ENCODE measurements at places on chromosomes 13 and 19.

- no peak for DNase-seq
Observed at GRCh38 chr13:50677687-50678463, 165.6 kb downstream of the DLEU7 start.

- DNase-seq: no peak
Observed at GRCh38 chr19:17025991-17026658, 485 bp downstream of the CPAMD8 start.

DNA sequence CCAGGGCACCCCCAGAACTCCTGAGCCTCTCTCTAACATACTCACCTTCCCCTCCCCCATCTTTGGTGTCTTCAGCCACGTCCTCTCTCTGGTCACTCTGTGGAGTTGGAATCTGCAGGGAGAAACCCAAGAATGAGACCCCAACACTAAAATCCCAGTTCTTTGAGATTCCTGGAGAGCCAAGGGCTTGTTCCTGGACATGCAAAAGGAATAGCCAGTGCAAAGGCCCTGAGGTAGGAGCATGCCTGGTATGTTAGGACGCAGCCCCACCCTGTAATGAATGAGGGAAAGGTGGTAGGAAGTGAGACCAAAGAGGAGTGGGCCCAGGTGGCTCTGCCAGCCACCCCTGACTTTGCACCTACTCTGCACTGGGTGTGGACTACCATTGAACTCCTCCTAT lies 2.4 kb upstream of the LPAR2 start:
- DNase-seq: no peak

DNA sequence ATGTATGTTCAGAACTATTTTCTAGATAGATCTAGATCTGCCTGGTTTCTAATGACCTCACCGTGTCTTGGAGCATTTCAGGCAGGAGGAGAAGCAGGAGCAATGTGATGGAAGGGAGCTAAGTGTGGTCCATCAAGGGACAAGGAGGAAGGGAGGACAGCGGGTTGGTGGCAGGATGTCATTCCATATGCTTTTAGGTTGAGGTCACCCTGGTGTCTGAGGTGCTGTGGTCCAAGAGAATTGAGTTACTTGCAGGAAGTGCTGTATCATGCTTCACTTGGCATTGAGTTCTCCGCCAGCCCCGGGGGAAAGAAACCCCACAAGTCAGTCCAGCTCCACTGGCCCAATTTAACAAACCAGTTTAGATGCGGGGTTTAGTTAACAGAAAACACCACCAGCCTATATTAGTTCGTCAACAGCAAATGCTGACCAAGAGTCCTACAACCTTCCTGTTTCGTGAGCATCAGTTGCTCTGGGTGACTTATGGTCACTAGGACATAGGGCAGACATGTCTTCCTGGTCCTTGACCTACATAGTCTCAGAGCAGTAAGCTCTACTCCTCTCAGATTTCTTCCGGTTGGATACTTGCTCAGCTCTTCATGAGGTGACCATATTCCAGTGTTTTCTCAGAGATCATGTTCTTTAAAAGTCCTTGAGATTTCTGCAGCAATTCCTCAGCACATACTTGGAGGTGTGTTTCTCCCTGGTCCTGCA lies 79.4 kb downstream of the MBNL2 start:
- DNase-seq: no peak

- DNase-seq: no peak
Observed at GRCh38 chr13:97058391-97058790, 64.1 kb upstream of the OXGR1 start.

- DNase-seq: no peak
Observed at GRCh38 chr13:93859716-93860115, 619.8 kb downstream of the DCT start.

GRCh38 chr19:41328157-41328841 lies 18.3 kb downstream of the CCDC97 start:
- DNase-seq: peak; percentile 56

GRCh38 chr13:73850104-73850873 lies 283.9 kb downstream of the KLF12 start:
- no peak for DNase-seq

DNA sequence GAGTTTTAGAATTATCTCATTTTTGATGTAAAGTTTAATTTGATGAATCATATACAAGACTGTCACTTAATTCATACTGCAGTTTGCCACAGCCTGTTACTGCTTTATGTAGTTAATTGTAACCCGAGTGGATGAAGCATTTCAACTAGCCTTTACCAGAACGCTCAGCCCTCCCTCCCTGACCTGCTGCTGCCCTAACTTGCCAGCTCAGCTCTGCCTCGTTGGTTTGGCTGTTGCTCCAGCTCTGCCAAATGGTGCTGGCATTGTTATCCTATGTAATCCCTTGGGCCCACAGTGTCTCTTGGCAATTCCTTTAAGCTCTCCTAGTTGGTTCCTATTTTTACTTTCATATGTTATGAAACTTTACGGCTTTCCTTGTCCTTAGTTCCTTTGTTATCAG lies 113.3 kb downstream of the LMO7 start:
- no peak for DNase-seq

GRCh38 chr13:107574517-107575210 lies 640.7 kb downstream of the LIG4 start:
- no peak for DNase-seq

DNA sequence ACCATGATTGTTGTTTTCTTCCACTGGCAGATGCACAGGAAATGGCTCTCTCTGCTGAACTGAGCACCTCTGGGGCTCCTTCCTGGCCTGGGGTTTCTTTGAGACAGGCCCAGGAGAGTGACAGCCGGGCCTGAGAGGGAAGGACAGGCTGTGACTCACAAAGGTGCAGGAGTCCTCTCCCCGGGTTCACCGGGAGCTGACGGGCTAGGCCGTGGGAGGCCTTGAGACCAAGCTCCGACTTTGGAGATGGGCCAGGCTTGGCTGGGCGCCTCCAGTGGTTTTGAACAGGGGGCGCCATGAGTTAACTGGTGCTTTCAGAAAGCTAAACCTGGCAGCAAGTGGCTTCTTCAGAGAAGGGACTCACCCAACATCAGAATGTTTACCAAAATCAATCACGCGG lies 143.4 kb downstream of the URI1 start:
- DNase-seq: peak; percentile 19

GRCh38 chr13:66546534-66547379 lies 683.4 kb downstream of the PCDH9 start:
- no peak for DNase-seq

GRCh38 chr13:100773429-100773828 lies 98.8 kb upstream of the TMTC4 start:
- no peak for DNase-seq

DNA sequence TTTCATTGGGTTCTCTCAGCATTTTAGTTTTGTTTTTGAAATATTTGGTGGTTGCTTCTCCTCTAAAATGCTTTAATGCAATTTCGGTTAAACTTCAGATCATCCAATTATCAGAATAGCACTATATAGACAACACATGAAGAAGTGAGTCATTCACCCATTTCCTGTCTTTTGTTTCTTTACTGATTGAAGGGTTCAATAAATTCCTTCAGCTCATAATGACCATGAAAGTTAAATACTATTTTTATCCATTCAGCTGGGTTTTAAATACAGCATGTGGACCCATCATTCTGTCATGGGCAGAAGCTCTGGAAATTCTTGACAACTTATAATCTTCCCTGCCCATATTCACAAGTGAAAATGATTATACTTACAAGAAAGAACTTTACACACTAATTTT lies 187.2 kb downstream of the ITGBL1 start:
- DNase-seq: no peak

GRCh38 chr19:17136617-17137016 lies 61.0 kb downstream of the MYO9B start:
- DNase-seq: no peak

DNA sequence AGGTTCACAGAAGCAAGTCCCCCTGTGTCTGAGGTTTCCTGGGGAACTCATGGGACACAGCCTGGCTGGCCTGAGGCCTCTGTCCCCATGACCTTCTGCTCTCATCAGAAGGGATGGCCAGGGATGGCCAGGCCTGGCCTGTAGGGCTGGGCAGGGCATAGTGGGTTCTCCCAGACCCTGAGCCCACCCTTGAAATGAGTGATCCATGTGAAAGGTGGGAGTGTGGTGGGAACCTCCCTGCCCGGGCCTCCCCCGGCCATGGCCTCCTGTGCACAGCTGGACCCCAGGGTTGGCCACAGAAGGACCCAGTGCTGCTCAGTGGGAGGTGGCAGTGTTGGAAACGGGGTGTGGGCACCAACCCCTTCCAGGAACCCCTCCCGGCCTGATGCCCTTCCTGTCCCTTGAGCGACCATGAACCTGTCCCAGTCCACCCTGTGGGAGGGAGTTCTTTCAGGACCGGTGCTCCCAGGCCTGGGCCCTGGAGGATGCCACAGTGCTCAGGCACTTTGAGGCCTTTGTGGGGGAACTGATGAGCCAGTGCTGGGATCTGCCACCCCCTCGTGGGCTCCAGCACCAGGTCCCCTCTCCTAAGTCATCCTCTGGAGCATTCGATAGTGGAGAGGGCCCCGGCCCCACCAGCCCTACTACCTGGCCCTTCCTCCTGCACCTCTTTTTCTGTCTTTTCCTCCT lies 15.5 kb upstream of the ZNF14 start:
- DNase-seq: no peak

GRCh38 chr19:39301021-39301420 lies 4.8 kb downstream of the IFNL1 start:
- no peak for DNase-seq

DNA sequence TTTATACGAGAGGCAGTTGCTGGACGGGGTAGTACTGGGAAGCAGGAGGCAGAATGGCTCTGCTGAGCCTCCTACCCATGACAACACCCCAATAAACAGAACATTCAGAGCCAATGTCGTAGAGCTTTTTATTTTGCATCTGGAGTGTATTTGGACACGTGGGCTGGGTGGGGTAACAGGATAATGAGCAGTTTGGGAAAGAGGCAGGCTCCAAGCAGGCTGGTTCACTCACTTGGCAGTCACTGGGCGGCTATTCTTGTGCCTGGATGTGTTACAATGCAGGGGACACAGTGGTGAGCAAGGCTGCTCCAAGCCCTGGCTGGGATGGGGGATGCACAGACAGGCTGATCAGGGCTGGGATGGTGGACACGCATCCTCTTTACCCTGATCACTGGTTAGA lies 9.5 kb downstream of the ACTMAP start:
- DNase-seq: no peak

DNA sequence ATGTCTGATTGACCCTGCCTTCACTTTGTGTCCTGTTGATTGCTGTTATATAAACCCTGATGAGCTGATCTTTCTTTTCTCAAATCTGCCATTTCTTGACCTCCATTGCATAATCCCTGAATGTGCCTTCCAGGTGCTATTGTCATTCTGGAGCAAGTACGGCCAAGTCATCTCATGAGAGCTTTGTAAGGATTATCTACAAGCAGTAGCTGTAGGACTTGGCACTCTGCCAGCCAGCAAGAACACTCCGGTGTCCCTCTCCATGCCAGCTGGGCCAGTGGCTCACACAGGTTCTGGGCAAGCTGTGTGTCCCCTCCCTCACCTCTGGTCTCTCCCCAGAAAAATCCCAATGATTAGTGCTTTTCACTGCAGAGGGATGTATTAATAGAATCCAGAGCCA lies 348.1 kb downstream of the FOXO1 start:
- peak; percentile 67 for DNase-seq

DNA sequence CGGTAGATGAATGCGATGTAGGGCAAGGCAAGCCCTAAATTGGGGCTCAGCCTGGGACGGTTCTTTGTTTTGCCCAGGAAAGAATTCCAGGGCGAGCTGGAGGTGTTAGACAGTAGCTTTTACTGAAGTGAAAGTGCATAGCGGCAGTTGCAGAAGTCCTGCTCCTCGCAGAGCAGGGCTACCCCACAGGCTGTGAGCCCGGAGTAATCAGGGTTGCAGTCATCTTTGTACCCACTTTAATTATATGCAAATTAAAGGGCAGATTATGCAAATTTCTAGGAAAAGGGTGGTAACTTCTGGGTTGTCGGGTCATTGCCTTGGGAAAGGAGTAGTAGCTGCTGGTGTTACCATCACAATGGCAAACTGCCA lies 30.5 kb downstream of the VAV1 start:
- DNase-seq: no peak

DNA sequence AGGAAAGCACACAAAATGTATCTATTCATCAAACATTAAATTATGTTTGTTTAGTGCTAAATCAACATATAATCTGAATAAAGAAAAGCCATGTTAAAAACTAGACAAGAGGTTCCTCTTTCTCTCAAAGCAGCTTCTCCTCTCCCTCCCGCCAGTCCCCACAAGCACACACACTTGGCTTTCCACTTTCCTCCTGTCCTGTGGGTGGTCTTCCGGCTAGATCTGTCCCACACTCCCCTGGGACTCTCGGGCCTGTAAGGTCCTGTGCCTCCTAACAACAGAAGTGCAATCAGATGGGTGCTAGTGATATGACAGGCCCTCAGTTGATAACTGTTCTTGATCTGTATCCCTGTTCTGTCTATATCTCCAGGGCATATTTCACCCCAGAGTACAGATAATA lies 45.6 kb upstream of the RAP2A start:
- DNase-seq: peak; percentile 4

- no peak for DNase-seq
Observed at GRCh38 chr19:7706188-7706954, 4.4 kb upstream of the FCER2 start.
